ENCODE measurements at places on chromosomes 1 and 21.

- DNase-seq: no peak
These were observed 56.2 kb upstream of the DPH5 start for GRCh38 chr1:101081496-101082488.

GRCh38 chr21:42781150-42781970, 98.0 kb downstream of the WDR4 start:
- peak; percentile 27 for DNase-seq

- DNase-seq: no peak
These were observed 239.8 kb downstream of the LMX1A start for GRCh38 chr1:165116732-165117131.

DNA sequence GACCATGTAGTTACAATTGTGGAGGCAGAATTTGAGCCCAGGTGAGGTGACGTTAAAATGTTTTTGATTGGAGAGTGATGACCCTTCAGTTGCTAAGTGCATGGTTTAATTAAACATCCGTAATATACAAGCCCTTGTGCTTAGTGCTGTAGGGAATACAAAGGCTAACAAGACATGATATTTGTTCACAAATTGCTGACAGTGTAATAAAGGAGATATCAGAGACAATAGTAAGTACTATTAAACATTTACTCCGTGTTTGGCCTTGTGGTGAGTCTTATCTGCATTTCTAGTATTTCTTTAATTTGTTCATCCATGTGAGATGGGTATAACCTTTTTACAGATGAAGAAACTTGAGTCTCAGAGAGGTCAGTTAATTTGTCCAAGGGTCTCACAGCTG, 37.9 kb downstream of the RLF start:
- DNase-seq: no peak

- no peak for DNase-seq
These were observed 81.6 kb downstream of the KIRREL1 start for GRCh38 chr1:158075078-158075477.

- DNase-seq: no peak
These were observed 54.4 kb upstream of the NEK7 start for GRCh38 chr1:198102454-198102827.

GRCh38 chr1:99648107-99648506, 2.2 kb downstream of the PALMD start:
- DNase-seq: peak; percentile 14

- no peak for DNase-seq
These were observed 3.0 kb downstream of the COL6A2 start for GRCh38 chr21:46100906-46101305.

DNA sequence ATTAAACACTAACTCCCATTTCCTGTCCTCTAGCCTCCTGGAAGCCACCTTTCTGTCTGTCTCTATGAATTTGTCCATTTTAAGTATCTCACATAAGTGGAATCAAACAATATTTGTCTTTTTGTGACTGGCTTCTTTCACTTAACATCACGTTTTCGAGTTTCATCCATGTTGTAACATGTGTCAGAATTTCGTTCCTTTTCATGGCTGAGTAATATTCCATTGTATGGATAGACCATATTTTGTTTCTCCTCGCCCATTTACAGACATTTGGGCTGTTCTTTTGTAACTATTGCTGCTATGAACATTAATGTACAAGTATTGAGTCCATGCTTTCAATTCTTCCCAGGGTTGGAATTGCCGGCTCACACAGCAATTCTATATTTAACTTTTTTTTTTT, 15.7 kb upstream of the H6PD start:
- DNase-seq: no peak

GRCh38 chr1:62321446-62321845, 2.2 kb upstream of the KANK4 start:
- no peak for DNase-seq

DNA sequence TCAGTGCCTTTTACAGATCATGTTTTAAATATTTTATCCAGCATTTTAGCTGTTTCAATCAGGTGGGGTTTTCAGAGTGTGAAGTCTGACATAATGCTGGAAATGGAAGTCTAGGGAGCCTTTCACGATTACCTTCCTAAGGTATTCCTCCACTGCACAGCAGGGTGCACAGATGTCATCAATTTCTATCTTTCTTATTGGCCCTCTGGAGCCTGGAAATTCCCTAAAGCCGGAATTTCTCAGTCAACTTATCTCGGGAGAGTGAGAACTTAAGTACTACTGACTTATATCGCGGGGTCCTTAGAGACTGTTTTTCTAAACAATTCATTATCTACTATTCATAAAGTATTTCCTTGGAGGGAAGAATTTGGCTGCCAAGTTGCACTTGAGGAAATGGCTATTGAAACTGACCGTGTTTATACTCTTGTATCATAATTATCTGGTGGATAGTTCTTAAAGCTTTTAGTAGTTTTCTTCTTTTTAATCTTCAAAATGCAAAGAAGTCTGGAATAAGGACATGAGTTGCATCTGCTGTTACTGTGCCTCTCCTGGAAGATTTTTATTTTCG, 311.8 kb upstream of the B3GALT2 start:
- no peak for DNase-seq

- DNase-seq: no peak
These were observed at the start of gene FAM167B for GRCh38 chr1:32246888-32247273. FAM167B (plus strand) TSS chr1:32247222; CDS start chr1:32247422, 200 bp downstream.

- no peak for DNase-seq
These were observed 19.7 kb downstream of the USP48 start for GRCh38 chr1:21763236-21763635.

- DNase-seq: peak; percentile 89
These were observed 21.8 kb downstream of the MIS18A start for GRCh38 chr21:32256873-32257620.

DNA sequence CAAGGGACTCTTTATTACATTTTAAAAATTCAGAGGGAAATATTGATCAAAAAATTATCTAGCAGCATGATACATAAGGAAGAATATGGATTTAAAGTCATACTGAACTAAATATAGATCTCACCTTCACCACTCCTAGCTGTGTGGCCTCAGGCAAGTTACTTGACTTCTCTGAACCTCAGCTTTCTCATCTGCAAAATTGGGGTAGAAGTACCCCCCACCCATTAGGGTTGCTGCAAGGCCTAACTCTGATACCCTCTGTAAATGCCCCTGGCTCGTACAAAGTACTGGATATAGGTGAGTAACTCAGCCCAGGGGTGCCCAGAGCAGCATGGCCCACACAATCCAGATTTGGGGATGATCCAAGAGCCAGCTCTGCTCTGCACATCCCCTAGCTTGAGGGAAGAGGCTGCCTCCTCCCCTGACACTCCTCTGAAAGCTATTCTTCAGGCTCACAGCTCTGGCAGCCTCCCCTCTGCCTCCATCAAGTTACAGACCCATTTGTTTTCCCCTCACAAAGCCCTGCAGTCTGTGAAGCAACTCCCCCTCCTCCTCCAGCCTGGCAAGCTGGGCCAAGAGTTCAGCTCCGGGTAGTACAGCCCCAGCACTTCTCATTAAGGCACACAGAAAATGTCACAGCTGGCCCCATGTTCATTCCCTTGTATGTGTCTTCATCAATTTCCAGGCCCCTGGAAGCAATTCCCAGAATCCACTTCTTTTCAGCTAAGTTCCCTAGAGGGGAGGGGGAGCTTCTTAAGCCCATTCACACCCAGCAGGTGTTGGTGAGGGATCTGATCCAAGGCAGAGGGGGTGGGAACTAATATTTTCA, 143.7 kb downstream of the PLPP3 start:
- DNase-seq: no peak

- no peak for DNase-seq
These were observed 3.1 kb downstream of the TNNI1 start for GRCh38 chr1:201418461-201418860.

DNA sequence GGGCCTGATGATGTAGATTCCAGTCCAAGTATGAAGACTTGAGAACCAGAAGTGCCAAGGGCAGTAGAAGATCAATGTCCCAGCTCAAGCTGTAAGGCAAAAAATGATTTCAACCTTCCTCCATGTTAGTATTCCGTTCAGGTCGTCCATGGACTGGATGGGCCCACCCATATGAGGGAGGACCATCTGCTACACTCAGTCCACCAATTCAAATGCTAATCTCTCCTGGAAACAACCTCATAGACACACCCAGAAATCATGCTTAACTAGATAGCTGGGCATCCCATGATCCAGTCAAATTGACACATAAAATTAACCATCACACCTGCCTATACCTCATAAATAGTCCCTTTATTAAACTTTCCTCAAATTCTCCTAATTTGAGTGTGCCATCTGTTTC, 73.3 kb upstream of the NFASC start:
- DNase-seq: no peak

DNA sequence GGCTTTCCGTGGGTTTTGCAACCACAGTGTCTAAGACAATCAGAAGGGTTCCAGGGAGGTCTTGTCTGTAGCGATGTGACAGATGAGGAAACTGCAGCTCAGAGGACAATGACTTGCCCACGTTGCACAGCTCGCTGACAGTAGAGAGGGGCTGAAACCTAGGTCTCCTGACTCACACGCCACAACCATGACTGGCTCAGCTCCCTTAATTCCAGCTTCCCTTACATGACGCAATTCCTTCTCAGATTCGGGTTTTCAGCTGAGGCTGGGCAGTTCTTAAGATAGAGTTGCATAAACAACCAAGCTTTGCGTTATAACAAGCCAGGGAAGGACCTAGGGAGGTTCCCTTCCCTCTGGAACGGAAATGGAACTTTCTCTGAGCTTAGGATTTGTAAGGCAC, 36.3 kb downstream of the DHCR24 start:
- DNase-seq: no peak

DNA sequence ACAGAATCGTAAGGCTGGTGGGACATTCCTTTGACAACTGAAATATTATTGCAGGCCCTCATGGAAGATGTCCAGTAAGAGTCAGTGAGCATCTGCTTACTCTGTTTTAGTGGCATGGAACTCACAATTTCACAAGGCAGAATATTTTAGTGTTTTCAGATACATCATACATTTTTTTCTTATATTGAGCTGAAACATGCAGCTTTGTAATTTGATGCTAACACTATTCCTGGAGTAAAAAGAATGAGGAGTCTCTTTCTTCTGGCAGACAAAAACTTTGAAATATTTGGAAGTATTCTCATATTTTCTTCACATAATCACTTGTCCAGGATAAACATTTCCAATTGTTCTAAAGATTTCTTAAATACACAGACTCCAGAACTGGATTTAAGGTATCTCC, 17.7 kb downstream of the CLDN17 start:
- no peak for DNase-seq

DNA sequence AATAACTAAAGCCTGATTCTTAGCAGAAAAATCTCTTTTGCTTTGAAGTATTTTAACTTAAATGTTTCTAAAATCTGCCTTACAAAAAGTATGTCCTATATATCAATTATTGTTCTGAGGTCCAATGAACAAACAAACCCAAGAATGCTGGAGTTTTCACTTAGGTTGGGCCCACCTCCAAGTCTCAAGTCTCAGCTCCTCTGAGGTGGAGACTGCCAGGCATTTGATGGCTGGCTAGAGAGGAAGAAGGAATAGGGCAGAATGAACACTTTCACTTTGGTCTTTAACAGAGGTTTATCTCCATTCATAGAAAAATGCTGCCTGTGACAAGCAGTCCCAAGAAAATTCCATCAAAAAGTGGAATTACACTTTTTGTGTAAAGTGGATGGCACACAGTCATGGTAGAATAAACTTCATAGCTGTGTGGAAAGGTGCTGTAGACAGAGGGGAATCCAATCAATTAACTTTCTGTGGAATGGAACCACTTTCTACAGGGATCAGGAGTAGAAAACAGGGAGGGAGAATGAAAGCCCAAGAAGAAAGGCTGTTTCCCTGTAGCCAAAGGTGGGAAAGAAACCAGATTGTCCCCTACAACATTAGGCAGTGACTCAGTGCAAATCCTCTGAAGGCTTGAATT, 349.4 kb upstream of the RUNX1 start:
- DNase-seq: no peak

DNA sequence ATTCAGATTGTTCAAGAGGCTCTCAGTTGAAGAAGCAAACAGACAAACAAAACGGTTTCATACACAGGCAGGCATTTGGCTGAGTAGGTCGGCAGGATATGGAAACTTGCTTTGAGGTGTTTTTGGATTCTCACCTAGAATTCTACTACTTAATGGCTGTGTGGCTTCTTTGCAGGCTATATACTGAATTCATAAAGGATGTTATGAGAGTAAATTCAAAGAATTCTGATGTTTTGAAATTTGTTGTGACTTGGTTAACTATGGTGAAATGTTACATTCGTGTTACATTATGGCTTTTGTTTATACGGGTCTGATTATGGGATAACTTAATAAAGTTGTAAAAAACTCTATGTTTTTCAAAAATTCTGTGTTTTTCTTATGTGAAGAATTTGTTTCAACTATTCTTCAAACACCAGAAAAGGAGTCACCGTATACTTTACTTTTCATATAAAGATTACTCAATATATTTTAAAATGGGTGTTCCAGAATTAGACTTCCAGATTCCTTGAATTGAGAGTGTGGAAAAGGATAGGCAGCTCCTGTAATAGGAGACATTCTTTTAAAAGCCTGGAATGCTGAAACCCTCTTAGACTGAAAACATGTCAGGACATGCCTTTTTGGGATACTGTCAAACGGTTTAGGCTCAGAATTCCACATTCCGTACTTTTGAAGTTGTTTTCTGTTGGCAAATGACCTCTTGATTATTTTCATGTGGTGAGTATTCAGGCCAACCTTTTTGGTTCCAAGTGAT, 8.2 kb upstream of the IRF2BP2 start:
- DNase-seq: no peak

DNA sequence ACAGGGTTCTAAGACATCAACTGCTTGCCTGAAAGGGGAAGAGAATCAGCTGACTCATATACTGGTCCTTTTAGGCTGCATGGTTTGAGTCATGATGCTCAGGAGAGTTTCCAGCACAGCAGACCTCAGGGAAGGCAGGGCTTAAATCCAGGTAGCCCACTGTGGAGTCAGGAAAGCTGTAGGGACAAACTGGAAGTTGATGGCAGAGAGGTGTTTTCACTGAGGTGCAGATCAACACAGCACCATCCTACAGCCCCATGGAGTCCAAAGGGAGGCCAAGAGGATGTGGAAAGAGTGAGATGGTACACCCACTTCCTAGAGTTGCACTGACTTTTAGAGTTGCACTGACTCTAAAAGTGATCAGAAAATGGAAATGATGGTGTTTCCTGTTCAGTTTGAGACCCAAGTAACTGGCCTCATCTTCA, 252.4 kb upstream of the DUSP10 start:
- no peak for DNase-seq

DNA sequence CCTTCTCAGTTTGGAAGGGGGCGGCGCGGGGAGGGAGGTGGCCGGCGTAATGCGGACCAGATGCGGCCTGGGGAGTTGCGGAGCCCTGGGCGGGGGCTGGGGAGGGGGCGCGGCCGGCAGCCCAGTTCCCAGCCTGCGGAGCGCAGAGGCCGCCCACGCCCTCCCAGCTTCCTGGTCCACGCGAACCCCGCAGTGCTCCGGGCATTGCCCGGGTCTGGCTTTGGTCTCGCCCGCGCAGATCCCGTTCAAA, 695 bp downstream of the DMBX1 start:
- DNase-seq: no peak

All from body of pancreas (tissue), 4 donors.